ENCODE measurements at places on chromosomes 2 and 18.

DNA sequence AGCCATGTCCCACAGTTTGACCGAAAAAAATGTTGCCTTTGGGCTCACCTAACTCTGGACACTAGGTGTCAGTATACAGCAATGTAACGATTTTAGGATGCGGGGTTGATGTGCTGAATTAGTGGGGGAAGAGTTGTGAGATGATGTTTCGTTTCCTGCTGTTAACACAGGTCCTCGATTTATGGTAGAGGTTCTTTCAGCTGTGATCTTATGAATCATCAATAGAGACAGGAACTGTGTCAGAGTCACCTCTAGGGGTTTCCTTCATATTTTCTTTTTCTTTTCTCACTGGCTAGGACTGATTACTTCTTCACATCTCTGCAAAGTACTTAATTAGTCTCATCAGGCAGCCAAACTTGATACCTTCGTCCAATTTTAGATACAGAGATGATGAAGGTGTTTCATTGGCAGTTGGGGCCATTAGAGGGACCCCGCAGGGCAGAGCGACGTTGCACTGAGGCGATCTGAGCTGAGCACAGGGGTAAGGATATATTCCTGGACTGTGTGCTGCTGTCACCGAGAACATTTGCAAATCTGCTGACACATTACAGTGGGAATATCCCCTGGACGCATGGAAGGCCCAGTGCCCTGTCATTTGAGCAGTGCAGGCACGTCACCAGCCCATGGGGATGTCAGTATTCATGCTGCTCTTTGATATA is 10.2 kb upstream of the MMADHC start:
- DNase-seq: peak; percentile 89

GRCh38 chr2:167438206-167438605 is 549.9 kb downstream of the XIRP2 start:
- DNase-seq: peak; percentile 53

GRCh38 chr18:74778191-74778847 is 180.6 kb downstream of the ZNF407 start:
- peak; percentile 4 for DNase-seq

DNA sequence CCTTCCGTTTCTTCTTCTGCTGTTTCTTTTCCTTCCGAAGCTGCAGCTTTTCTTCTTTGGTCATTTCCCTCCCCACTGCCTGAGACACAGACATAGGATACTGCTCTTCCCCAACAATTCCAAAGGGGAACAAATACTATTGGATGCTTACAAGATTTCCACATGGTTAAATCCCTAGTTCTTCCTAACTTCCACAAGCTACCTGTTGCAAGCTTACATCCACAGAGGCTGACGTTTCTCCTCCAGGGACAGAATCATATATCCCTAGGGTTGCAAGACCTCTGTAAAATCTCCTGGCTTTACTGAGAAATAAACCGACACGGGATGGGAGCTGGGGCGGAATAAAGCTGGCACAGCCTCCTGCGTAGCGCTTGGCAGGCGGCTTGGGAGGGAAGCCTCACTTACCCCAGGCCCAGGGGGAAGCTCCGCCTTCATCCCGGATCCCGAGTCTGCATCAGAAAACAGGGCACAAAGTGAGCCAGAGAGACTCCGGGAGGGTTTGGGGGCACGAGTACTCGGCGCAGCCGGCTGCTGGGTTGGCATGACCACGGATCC is 590 bp downstream of the EIF2B4 start:
- DNase-seq: peak; percentile 71

GRCh38 chr18:46867367-46868143 is 49.8 kb downstream of the PIAS2 start:
- DNase-seq: peak; percentile 21

- DNase-seq: peak; percentile 56
These were observed 52.9 kb upstream of the NABP1 start for GRCh38 chr2:191625016-191625415.
